ENCODE measurements at places on chromosomes 7 and 10.

GRCh38 chr10:970311-971149 lies 17.7 kb upstream of the GTPBP4 start:
- DNase-seq: no peak

- DNase-seq: no peak
Measured at GRCh38 chr7:24707988-24708615, 49.2 kb downstream of the GSDME start.

GRCh38 chr10:88059190-88059589 lies 195.8 kb downstream of the PTEN start:
- DNase-seq: no peak

- DNase-seq: no peak
Measured at GRCh38 chr7:77270094-77270480, 70.5 kb upstream of the FGL2 start.

DNA sequence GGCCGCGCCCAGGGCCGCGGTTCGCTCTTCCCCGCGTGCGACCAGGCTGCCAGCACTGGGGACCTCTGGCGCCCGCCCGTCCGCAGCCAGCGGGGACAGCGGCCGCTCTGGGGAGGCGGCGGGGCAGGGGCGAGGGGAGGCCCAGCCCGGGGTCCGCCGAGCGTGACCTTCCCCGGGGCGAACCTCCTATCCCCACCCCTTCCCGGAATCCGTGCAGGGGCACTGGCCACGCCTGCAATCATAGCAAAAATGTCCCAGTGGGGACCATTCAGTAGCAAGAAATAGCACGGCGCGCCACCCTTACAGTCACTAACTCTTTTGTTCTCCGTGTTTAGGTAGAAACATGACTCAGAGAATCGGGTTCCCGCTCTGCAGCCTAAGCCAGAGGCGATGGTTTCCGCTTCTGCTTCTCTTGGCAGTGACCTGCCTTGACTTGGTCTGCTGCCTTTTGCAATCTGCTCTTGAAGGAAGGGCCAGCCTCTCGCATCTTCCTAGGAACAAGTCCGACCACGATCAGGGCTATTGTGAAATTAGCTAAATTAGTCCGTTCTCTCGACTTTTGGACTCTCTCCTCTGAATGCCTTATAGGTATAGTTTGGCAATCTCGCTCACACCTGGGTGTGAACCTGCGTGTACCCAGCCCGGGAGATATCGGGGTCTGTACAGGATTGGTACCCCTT lies 79.3 kb upstream of the ACBD5 start:
- peak; percentile 82 for DNase-seq

- no peak for DNase-seq
Measured at GRCh38 chr10:118835682-118836326, 81.0 kb upstream of the CACUL1 start.

- DNase-seq: no peak
Measured at GRCh38 chr10:63438506-63439498, 27.0 kb downstream of the JMJD1C start.

DNA sequence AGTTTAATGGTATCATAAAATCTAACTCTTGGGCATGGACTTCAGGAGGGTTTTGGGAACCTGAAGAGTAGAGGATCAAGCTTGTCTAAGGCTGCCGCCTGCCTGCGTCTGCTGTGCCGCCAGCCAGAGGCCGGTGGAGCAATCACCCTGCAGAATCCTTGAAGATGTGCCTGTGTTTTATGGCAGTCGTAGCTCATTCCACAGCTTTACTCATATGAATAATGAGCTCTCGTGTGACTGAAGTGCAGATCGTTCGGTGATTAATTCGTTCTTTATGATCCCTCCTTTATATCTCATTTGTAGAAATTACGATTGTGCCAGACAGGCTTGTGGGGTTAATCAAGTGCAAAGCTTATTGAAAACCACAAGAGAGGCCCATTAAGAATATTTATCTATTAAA lies 100.8 kb downstream of the ACTR3B start:
- no peak for DNase-seq

GRCh38 chr10:80413271-80413996 lies 5.1 kb downstream of the PRXL2A start:
- DNase-seq: peak; percentile 58

- DNase-seq: no peak
Measured at GRCh38 chr10:95236068-95236903, 42.2 kb downstream of the ACSM6 start.

GRCh38 chr10:59537501-59537900 lies 172.1 kb downstream of the SLC16A9 start:
- DNase-seq: no peak

DNA sequence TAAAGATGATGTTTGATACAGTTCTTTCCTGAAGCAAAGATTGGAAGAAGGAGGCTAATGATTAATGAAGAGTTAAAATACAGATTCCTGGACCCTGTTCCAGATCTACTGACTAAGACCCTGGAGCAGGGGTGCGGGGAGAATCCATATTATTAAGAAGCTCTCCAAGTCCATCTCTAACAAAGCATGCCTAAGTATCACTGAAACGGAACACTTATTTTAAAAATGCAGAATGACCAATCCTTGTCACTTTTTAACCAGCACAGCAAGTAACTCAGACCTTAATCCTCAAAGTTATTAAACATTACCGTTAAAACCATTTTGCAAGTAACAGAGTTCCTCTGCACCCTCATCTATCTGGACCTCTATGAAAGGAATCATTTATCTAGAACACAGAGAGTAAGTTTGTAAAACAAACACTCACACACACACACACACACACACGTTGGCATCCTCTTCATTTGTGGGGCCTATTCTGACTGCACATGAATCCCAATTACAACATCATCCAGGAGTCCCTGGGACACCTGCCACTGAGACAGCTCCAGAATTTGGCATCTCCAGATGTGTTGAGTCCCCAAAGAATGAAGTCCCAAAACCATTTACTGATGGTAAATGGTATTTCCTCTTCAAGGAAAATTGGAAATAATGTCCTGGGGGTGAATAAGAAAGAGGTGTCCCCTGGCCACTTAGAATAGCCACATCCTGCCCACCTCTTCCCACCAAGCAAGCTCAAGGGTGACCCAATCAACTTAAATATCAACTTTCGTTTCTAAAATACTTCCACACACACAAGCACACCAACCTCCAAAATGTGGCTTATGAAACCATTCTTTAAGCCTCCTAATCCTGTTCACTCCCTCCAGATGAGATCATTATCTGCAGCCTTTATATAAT lies 117.5 kb downstream of the PARD3 start:
- no peak for DNase-seq

DNA sequence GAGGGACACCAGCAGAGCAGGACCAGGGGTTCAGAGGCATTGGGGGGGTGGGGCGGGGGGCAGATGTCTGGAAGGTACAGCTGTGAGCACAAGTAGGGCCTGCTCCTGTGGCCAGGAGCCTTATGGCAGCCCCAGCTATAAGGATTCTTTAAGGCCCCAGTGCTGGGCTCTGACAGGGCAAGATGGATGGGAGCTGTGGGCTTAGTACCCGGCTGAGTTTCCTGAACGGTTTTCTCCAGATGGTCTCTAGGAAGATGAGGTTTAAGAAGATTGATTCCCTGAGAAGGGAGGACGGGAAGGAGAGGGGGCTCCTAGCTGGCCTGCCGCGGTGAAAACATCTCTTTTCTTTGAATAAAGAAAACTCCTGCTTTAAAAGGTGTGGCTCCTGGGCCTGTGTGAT lies 30.1 kb upstream of the COMTD1 start:
- DNase-seq: no peak

DNA sequence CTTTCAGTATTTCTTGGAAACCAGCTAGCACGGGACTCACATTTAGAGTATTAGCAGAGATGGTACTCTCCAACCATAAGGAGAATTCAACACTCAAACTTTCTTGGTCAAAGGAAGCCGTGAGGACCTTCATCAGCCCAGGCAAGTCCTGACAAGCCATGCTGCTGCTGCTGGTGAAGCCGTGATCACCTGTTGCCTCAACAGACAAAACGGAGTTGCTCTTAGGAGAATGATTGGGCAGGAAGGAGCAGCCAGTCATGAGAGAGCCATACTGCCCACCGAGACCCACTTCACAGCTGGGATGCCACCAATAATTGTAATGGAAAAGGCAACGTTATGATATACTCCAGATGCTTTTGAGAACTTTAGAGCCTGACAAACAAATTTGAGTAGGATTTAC lies 60.8 kb upstream of the PLPP4 start:
- DNase-seq: no peak

- no peak for DNase-seq
Measured at GRCh38 chr7:150848111-150848510, 4.2 kb upstream of the AOC1 start.

DNA sequence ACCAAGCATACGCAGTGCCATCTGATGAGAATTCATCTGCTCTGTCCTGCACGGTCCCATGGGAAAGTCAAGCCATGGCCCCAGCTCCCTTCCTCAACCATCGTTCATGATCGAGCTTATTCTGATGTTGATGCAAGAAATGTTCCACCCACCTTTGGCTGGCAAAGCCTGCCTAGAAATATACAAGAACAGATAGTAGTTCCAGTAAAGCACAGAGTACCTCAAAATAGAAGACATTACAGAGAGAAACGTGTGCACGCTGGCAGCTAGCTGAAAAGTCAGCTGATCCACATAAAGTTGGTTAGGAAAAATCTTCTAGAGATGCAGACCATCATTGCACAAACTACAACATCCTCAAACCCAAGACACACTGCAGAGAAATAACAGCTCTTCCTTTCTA lies 127.0 kb downstream of the PTPRN2 start:
- no peak for DNase-seq

DNA sequence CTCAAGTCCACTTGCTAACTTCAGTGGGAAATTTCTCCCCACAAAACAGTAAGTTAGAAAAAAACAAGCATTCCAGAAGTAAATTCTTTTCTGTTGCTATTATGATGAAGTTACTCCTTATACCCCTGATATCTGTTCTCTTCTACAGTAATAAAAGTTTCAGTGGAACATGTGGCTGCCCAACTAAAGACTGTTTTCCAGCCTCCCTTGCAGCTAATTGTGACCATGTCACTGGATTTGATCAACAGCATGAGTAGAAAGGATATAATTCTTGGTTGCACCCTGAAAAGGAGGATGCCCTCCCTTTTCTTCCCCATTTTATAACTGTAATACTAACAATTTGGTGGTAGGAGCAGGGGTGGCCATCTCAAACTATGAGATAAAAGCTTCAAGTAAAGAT lies 40.6 kb downstream of the IMMP2L start:
- DNase-seq: no peak

- no peak for DNase-seq
Measured at GRCh38 chr7:83347945-83348444, 185.3 kb upstream of the PCLO start.

GRCh38 chr7:106344861-106345260 lies 60.1 kb upstream of the NAMPT start:
- DNase-seq: peak; percentile 91

GRCh38 chr10:72086466-72087391 lies 1.6 kb downstream of the SPOCK2 start:
- no peak for DNase-seq

DNA sequence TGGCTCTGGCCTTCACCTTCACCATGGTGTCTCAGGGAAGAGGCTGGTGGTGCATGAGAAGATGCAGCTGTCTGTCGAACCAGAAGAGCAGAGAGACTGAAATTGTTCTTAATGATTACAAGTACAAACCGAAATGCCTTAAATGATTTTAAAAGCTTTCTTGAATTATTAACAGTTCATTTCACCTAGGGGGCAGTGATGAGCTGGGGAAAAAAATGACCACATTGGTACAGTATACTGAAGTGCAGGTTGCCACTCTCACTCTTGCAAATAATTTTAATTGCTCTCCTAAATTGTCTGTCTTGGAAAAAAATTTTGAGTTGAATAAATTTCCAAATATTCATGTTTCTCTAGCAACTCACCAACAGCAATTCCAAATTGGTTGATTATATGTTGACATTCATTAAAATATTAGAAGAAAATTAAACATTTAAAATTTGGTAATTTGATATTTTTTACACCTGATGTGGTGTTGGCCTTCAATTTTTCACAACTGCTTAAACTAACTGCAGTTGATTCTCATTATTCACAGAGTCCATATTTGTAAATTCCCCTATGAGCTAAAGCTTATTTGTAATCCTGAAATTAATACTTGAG lies 692.6 kb downstream of the ZWINT start:
- DNase-seq: peak; percentile 20

GRCh38 chr7:2932402-2933251 lies 88.5 kb upstream of the GNA12 start:
- no peak for DNase-seq

DNA sequence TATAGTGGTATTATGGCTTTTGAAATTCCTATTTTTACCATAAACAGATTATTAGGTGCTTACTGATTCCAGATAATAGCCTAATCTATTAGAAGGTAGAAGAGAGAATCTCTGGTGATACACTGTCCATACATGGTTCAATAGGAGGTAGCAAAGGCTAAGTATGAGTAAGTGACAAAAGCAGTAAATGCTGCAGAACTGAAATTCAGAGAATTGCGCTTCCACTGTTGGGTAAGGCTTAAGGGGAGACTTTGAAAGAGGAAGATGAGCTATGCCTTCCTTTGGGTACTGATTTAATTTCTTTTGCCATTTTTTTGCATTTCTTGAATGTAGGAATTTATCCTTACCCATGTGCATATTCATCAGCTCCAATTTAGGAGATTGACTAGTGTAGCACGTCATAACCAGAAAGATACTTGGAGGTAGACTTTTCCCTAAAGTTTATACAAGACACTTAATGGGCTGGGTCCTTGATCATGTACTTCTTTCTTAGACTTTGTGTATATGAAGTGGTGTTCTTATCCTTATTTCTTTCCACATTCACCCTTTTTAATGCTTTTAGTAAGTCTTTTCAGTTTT lies 15.3 kb downstream of the MKLN1 start:
- DNase-seq: peak; percentile 70

DNA sequence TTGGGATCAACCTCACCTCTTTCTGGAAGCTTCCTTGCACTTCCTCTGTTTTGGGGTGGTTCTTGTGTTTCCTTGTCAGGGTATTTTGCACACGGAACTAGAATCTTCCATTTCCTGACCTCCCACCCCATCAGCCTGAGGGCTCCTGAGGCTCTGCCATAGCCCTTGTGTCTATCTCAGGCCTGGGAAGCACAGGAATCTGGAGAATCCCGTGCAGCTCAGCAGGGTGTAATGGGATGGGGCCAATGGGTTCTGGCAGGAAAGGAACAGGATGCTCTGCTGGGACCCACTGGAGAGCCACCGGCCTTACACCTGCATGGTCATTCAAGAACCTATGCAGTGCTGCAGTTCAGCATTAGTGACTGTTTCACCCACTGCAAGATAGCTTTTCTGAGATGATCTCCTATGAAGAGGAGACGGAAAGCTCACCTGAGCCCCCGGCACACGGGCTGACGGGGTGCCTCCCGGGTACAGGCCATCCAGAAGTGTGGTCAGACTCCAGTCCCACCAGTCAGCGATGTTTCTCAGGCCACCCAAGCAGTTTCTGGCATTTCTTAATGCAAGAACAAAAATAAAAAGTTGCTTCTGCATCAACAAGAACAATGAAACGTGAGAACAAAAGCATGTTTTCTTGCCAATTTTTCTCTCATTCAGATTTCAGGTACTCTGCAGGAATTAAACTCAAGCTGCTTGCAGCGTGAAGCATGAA lies 133.2 kb downstream of the PKD1L1 start:
- DNase-seq: no peak

Measured in inflammatory macrophage treated with lipopolysaccharide for 1 hour (primary cell).